ENCODE measurements at places on chromosomes 1 and 21.

DNA sequence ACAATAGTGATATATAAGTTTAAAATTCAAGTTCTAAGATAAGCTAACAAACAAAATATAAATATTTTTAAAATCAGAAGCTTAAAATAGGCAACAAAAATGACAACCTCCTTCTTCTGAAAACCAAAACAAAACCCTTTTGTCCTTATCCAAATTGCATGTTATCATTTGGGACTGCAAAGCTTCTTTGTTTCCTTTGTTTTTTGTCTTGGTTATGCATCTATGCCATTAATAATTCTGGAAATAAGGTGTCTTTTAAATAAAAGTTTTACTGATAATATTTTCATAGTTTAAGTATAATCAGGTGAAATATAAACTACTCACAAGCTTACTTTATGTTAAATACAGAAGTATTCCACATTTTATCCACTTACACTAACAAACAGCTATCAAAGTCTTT, 20.5 kb downstream of the ADSS2 start:
- DNase-seq: no peak

- DNase-seq: no peak
These were observed 4.1 kb upstream of the GRIK1 start for GRCh38 chr21:29943885-29944284.

DNA sequence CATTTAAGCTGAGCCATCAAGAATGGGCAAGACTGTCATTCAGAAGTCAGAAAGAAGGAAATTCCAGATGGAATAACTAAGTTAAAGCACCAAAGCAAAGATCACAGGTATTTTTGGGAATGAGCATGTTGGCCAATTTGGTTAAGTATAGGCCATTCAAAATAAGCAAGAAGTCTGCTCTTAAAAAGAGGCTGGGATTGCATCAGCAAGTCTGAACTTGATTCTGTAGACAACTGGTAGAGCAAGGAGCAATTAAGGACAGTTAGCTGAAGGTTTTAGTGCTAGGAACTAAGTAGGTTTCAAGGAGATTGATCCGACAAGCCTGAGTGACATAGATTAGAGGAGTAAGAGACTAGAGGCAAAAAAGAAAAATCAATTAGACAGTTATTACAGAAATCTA, 8.4 kb downstream of the ANKRD45 start:
- DNase-seq: no peak

DNA sequence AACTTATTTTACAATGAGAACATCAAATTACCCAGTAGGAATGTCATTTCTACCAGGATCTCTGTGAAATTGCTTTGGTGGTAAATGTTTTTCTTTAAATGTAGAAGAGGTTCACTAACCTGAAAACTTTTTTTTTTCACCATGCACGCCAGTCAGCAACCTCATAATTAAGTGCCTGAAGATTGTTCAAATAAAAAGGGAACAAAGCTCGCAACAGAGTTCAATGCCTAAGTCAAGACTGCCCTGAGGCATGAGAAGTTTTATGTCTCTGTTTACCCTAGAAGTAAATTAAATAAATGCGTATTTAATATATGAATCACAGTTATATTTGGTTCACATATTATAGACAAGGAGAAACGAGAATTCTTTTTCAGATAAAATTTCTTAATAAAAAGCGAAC, 13.8 kb upstream of the SYDE2 start:
- no peak for DNase-seq

DNA sequence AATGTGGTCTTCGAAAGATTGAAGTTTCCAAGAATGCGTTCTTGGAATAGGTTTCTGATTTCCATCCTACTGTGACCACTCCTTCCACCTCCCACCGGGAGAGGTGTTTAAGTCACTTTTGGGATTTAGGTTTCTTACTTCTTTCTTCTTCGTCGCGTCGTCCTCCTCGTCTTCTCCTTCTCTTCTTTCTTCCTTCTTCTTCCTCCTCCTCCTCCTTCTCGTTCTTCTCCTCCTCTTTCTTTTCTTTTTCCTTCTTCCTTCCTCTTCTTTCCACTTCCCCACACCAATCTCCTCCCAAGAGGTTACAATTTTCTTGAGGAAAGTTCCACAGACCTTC, 2.1 kb downstream of the CACHD1 start:
- no peak for DNase-seq

DNA sequence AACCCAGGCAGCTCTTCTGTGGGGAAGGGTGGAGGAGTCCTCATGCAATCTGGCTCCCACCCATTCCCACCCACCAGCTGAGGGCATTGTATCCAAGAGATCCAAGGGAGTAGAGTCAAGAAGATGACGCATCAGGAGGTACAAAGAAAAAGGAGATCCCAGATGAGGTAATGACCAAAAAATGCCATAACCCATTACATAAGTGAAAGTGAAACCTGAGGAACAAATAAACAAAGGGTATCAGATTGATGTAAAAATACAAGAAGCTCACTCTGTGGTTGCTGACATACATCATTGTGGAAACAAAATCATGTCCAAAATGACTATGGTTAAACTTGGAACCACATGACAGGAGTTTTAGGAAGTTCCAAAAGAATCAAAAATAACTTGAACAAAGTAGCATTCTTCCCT, 42.5 kb downstream of the CCN1 start:
- DNase-seq: no peak
